ENCODE measurements at places on chromosomes 6 and 20. TPM values are rescaled to one million over a fixed set of nuclear protein-coding genes. Genes with fewer than 3 reads are reported as not detected.

The TNF gene
- total RNA-seq = not detected

The CSNK2B gene
- total RNA-seq = 219 TPM

The TAB2 gene
- 80.5 TPM for total RNA-seq

The GJA10 gene
- total RNA-seq = not detected

The ADGRF1 gene
- total RNA-seq = 8.3 TPM

The METTL24 gene
- 6.6 TPM for total RNA-seq
